ENCODE measurements at places on chromosomes 1 and 21. TPM values are rescaled to one million over a fixed set of nuclear protein-coding genes. Genes with fewer than 3 reads are reported as not detected.

KRTAP19-5 gene
- total RNA-seq: not detected

EVA1C gene
- 0.63 TPM for total RNA-seq

TAS1R3 gene
- 0.83 TPM for total RNA-seq

TMEM269 gene
- total RNA-seq: 0.41 TPM

TRIM67 gene
- 0.65 TPM for total RNA-seq

AMY2A gene
- not detected for total RNA-seq

CNR2 gene
- not detected for total RNA-seq

CASQ2 gene
- not detected for total RNA-seq

DNA sequence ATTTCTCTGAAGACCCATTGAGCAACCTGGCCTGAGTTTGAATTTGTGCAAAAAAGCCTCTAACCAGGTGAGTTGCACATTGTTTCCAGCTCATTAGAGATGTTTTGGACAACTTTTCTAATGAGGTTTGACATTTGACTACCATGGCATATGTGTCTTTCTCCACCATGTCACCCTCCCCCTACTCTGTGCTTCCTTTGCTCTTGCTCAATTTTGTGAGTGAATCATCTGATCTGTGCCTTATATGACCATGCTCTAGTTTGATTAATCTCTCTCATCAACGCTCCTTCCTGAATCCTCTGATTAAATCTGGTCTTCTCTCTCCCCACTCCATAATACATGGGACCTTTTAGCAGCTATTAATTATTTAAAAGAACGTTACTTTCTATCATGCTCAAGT is 144.8 kb upstream of the SAMSN1 start:
- H3K27ac ChIP-seq: no peak overlapping the region
- H3K27me3 ChIP-seq: no peaks in the 10 kb centered on the region
- no peaks in the 10 kb centered on the region for H3K36me3 ChIP-seq

- DNase-seq: no peak
- peaks cover 9% of the 10 kb centered on the region for H3K27me3 ChIP-seq
- no peak overlapping the region for H3K27ac ChIP-seq
- no peaks in the 10 kb centered on the region for H3K36me3 ChIP-seq
- no peak overlapping the region for H3K4me3 ChIP-seq
Observed at GRCh38 chr21:38429011-38429410, 69.3 kb downstream of the ERG start.

DNA sequence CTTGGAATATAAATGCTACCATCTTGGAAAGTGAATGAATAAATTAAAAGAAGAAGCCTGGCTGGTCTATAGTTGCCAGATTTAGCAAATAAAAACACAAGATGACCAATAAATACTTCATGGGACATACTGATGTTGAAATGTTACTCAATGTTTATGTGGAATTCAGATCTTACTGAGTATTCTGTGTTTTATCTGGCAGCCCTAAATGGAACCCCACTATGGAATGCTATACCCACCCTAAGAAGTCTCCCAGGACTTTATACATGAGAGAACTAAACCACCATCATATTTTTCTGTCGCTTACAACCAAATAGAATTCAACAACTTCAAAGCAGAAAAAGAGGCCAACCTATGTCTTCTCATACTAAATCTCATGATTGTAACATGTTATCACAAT is 177.6 kb upstream of the HMCN1 start:
- no peak overlapping the region for H3K4me3 ChIP-seq
- no peaks in the 10 kb centered on the region for H3K4me1 ChIP-seq
- DNase-seq: no peak
- peaks cover under 1% of the 10 kb centered on the region for H3K27me3 ChIP-seq

DNA sequence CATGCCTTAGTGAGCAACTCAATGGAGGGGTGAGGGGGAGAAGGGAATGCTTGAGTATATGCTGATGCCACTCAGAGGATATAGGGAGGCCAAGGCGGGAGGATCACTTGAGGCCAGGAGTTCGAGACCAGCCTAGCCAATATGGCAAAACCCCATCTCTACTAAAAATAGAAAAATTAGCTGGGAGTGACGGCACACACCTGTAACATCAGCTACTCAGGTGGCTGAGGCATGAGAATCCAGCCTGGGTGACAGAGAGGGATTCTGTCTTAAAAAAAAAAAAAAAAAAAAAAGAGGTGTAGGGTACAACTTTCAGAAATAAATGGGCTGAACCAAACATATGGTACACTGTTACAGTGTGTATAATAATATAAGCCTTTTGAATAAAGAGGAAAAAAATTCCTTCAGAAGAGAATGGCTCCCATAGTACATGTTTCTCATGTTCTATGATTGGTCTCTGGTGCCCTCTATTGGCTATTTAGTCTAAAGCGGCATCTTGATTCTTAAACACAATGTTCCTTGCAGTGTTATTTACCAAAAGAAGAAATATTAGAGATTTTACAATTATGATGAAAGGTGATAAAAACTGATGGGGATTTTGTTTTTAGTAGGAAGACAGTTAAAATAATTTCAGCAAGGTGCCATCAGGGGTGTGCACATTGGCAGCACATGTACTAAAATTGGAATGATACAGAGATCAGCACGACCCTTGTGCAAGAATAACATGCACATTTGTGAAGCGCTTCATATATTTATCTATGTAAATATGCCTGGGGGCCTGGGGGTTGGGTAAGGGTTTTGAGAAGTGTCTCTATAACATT is 109.8 kb downstream of the PATJ start:
- H3K4me1 ChIP-seq: peaks cover 17% of the 10 kb centered on the region
- no peak overlapping the region for H3K4me3 ChIP-seq
- no peak for DNase-seq
- H3K27me3 ChIP-seq: no peaks in the 10 kb centered on the region
- H3K36me3 ChIP-seq: no peaks in the 10 kb centered on the region

DNA sequence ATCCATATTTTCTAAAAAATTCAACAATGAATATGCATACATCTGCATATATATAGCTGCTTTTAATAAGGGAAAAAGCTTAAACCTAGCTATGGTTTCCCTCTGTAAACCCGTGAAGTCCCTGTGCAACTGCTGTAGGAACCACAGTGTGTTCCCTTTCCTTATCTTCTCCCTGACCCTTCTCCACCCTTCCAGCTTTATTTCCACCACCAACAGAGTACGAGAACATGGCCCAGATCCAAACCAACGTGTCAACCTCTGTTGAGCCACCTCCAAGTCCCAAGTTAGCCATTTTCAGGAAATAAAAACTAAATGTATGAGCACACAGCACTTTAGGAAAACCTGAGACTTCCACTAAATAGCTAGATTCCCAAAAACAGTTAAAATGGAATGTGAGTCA is 20.3 kb downstream of the SUSD4 start:
- H3K27me3 ChIP-seq: peaks cover 11% of the 10 kb centered on the region
- no peak overlapping the region for H3K4me3 ChIP-seq
- no peaks in the 10 kb centered on the region for H3K36me3 ChIP-seq
- H3K27ac ChIP-seq: no peak overlapping the region
- DNase-seq: no peak

GRCh38 chr1:8113262-8114220 is 87.4 kb upstream of the ERRFI1 start:
- H3K27ac ChIP-seq: peak overlapping the region; percentile 78
- no peak for DNase-seq
- H3K36me3 ChIP-seq: no peaks in the 10 kb centered on the region
- peaks cover 32% of the 10 kb centered on the region for H3K4me1 ChIP-seq

- DNase-seq: no peak
- no peaks in the 10 kb centered on the region for H3K36me3 ChIP-seq
- peaks cover 6% of the 10 kb centered on the region for H3K27me3 ChIP-seq
- H3K4me3 ChIP-seq: no peak overlapping the region
- H3K27ac ChIP-seq: no peak overlapping the region
Observed at GRCh38 chr1:154833209-154833608, 36.9 kb downstream of the KCNN3 start.

DNA sequence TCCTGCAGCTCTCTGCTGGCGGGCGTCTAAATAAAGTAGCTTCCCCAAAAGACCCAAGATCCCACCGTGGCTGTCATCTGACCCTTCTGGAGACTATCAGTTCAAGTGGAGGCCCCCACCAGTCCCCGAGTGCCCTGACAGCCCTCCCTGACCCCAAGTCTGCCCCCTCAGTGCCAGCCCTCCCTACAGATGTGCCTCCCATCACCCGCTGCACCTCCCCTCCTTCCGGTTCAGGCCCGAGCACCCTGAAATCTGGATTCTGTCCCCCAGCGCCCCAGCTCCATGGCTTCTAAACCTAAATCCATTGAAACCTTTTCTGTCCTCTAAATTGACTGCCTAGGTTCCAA is 595 bp downstream of the IL10RB start:
- DNase-seq: no peak
- peak overlapping the region; percentile 73 for H3K27ac ChIP-seq
- H3K4me1 ChIP-seq: peaks cover 23% of the 10 kb centered on the region
- H3K36me3 ChIP-seq: peaks cover 16% of the 10 kb centered on the region
- peak overlapping the region; percentile 92 for H3K4me3 ChIP-seq

GRCh38 chr1:87437663-87438295 is 109.1 kb downstream of the LMO4 start:
- no peaks in the 10 kb centered on the region for H3K36me3 ChIP-seq
- H3K4me1 ChIP-seq: peaks cover 10% of the 10 kb centered on the region
- no peak for DNase-seq
- no peak overlapping the region for H3K27ac ChIP-seq
- no peaks in the 10 kb centered on the region for H3K27me3 ChIP-seq
- H3K4me3 ChIP-seq: no peak overlapping the region

DNA sequence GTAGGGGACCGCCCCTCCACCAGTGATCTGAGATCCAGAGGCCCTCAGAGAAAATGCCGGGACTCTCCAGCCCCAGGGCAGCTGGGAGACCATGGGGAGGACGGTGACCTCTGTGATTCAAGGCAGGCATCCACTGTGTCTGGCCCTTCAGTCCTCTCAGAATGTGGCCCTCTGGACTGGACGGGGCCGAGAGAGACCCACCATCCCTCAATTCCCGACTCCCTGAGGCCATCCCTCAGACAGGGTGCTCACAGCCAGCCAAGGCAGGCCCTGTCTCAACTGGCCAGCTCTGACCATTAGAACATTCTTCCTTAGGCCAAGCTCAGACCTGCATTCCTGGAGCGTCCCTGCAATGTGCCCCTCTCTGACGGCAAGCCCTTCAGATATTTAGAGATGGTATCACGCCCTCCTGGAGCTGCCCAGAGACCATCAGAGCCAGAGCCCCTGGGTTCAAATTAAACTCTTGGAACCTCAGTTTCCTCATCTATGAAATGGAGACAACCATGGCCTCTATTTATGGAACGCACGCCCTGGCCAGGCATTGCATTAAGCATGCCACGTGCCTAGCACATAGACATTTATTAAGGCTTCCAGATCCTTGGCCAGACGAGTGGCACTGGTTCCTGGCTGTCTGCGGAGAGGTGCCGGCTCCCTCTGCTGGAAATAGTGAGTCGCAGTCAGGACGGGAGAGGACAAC is 9.6 kb upstream of the EPS8L3 start:
- peak; percentile 81 for DNase-seq
- H3K27ac ChIP-seq: peak overlapping the region; percentile 63
- H3K27me3 ChIP-seq: peaks cover 16% of the 10 kb centered on the region
- H3K36me3 ChIP-seq: no peaks in the 10 kb centered on the region
- peaks cover 23% of the 10 kb centered on the region for H3K4me1 ChIP-seq

- H3K36me3 ChIP-seq: no peaks in the 10 kb centered on the region
- no peak overlapping the region for H3K4me3 ChIP-seq
- H3K4me1 ChIP-seq: peaks cover 4% of the 10 kb centered on the region
- peaks cover 29% of the 10 kb centered on the region for H3K27me3 ChIP-seq
- no peak for DNase-seq
Observed at GRCh38 chr1:215076322-215076721, 6.2 kb upstream of the KCNK2 start.

DNA sequence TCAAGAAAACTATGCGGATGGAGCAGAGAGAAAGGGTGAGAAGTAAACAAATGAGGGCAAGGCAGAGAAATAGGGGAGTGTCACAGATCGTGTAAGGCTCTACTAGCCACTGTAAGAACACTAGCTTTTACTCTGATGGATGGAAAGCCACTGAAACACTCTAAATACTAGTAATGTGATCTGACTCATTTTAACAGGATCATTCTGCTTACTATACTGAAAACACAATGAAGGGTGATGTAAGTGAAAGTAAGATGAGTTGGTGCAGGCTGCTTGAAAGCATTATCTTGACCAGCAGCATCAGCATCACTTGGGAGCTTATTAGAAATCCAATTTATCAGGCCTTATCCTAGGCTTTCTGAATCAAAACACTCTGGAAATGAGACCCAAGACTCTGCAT is 32.7 kb downstream of the TUT4 start:
- no peaks in the 10 kb centered on the region for H3K27me3 ChIP-seq
- H3K4me3 ChIP-seq: no peak overlapping the region
- H3K36me3 ChIP-seq: peaks cover 29% of the 10 kb centered on the region
- peaks cover 7% of the 10 kb centered on the region for H3K4me1 ChIP-seq
- no peak for DNase-seq

GRCh38 chr1:203034422-203035110 is 8.3 kb downstream of the PPFIA4 start:
- H3K27me3 ChIP-seq: peaks cover 42% of the 10 kb centered on the region
- H3K4me1 ChIP-seq: peaks cover 5% of the 10 kb centered on the region
- no peak overlapping the region for H3K27ac ChIP-seq
- no peak for DNase-seq
- H3K4me3 ChIP-seq: no peak overlapping the region

GRCh38 chr21:16742131-16742641 is 770.7 kb upstream of the CXADR start:
- no peaks in the 10 kb centered on the region for H3K27me3 ChIP-seq
- peaks cover 3% of the 10 kb centered on the region for H3K36me3 ChIP-seq
- no peak overlapping the region for H3K4me3 ChIP-seq
- H3K4me1 ChIP-seq: peaks cover 33% of the 10 kb centered on the region
- no peak for DNase-seq

DNA sequence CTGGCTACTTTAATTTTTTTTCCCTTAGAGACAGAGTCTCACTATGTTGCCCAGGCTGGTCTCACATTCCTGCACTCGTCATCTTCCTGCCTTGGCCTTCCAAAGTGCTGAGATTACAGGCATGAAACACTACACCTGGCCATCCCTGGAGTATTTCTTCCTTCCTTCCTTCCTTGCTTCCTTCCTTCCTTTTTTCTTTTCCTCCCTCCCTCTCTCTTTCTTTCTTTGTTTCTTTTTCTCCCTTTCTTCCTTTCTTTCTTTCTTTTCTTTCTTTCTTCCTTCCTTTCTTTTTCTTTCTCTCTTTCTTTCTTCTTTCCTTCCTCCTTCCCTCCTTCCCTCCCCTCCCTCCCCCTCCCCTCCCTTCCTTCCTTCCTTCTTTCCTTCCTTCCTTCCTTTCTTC is 46.4 kb upstream of the PM20D1 start:
- H3K27ac ChIP-seq: no peak overlapping the region
- H3K4me1 ChIP-seq: peaks cover 7% of the 10 kb centered on the region

GRCh38 chr1:221778535-221779142 is 36.8 kb upstream of the DUSP10 start:
- no peak overlapping the region for H3K27ac ChIP-seq
- no peaks in the 10 kb centered on the region for H3K36me3 ChIP-seq
- DNase-seq: no peak
- H3K4me1 ChIP-seq: no peaks in the 10 kb centered on the region

DNA sequence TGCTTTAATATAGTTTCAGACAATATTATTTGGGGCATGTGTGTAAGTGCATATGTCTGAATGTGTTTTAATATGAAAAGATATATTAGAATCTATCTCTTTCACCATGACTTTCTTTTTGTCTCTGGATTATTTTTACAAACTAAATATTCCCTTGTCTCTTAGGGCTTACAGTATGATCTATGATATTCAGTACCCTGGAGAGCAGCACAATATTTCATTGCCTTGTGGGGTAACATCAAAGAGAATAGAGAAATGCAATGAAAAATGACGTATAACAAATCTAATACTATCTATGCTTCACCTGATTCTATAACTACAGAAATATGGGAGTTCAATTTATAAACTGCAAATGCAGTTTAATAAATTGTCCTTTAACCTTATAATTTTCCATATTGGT is 2084.5 kb downstream of the MRPL39 start:
- no peak overlapping the region for H3K27ac ChIP-seq
- DNase-seq: no peak
- no peaks in the 10 kb centered on the region for H3K4me1 ChIP-seq
- no peaks in the 10 kb centered on the region for H3K36me3 ChIP-seq
- no peaks in the 10 kb centered on the region for H3K27me3 ChIP-seq
